Osteoblast (primary cell): ENCODE measurements at places on chromosomes 5 and 9.

DNA sequence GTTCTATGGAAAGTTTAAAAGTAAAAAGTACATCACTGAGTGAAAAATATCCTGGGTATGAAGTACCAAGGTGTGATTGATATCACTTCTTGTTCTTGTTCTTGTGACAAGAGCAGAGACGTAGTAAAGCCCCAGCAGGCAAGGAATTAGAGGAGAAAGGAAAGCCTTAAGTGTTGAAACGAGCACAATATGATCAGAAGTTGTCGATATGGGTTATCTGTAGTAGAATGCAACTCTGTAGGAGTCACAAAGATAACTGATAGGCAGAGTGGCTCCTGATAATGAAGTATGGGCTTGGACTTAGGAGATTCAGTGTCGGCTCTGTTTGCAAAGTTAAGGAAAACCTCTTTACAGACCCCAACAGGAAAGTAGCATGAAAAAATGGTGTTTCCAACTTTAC is 1179.1 kb downstream of the DTWD2 start:
- no peak for DNase-seq

DNA sequence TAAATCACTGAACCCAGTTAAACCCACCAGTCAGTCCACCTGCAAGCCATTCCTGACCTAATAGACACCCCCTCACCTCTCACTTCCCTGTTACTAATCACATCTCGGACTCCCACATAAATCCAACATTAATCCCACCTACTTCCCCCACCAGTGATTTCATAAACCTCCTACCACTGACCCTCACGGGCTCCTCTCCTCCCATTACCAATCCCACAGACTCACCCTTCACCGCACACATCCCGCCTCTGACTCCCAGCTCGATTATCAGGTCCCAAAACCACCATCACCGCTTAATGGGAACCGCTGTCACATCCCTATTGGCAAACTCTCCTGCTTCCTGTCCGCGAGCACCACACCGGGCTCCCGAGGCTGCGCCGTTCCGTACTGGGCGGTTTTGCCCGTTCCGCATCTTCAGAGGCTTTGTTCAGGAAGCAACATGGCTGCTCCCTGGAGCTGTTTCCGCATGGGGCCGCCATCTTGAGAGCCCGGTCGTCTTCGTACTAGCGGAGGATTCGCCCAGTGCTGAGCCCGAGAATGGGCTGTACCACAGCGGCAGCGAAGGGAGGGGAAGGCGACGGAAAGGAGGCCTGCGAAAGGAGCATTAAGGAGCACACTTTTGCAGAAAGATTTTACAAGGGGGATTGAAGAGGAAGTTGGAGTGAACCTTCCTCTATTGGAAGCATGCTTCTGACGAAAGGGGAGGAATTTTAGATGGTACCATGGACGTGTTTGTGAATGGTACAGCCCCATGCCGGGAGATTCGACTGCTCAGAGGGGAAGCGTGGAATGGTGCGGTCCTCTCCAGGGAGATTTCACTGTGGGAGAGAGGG is at the start of gene ZNF300:
Gene ZNF300 (minus strand): TSS at position 502 of the 833 bp plus-strand sequence. CDS start 1,825 bp downstream, outside the sequence.
- peak; percentile 77 for DNase-seq

GRCh38 chr5:143653766-143654282 is 158.1 kb upstream of the HMHB1 start:
- no peak for DNase-seq

GRCh38 chr5:119631660-119632059 is 2.3 kb downstream of the FAM170A start:
- peak; percentile 11 for DNase-seq

DNA sequence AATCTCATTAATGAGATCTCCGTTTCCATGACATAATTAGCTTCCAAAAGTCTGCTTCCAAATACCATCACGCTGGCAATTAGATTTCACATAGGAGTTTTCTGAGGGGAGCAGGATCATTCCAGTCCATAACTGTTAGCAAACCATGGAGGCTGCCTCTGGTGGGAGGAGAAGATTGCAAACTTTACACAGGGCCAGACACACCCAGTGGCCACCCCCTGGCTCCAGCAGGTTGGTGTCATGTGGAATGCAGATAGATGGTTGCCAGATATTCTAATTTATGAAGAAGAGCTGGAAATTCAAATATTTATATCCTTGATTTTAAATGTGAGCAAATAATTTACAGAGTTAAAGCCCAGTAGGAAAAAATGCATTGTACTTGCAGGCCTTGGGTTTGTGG is 164.2 kb downstream of the ICE1 start:
- DNase-seq = no peak

- no peak for DNase-seq
Observed at GRCh38 chr9:36040271-36040925, 3.7 kb downstream of the RECK start.

- no peak for DNase-seq
Observed at GRCh38 chr9:75709698-75710097, 180.8 kb upstream of the PCSK5 start.

- DNase-seq = no peak
Observed at GRCh38 chr9:117722108-117722761, 18.0 kb downstream of the TLR4 start.

- peak; percentile 95 for DNase-seq
Observed at GRCh38 chr9:133991964-133992779, at the start of gene VAV2. Gene VAV2 (minus strand): TSS chr9:133992324. CDS start chr9:133992278, 46 bp downstream.

GRCh38 chr5:61734001-61734400 is 401.9 kb downstream of the ZSWIM6 start:
- no peak for DNase-seq

- no peak for DNase-seq
Observed at GRCh38 chr5:83000428-83000827, 76.8 kb downstream of the TMEM167A start.

- DNase-seq = peak; percentile 53
Observed at GRCh38 chr9:133057553-133057952, 4.2 kb upstream of the CEL start.

- DNase-seq = no peak
Observed at GRCh38 chr9:84781458-84781857, 111.9 kb downstream of the NTRK2 start.

DNA sequence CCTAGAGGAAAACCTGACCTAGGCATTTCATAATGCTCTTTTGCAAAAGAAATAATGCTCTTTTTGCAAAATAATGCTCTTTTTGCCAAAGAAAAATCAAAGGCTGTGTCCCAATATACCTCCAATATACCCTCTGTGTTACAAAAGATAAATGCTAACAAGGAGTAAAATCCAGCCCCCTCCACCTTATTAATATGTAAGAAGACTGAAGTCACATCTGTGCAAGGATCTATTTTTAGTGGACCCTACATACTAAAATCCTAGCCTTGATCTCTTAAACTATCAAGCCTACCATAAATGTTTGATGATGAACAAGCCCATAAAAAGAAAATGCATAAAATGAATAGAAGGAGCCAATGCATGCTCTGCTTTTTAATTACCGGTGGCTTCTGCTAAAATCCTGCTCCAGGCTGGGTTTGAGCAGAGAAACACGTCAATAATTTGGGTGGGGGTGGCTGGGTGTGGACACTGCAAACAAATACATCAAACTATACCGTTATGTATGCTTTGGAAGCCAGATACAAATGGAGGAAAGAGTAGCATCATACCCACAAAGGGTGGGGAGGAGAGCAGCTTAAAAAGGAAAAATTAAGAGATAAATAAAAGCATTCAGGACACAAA is 131.6 kb downstream of the SEMA6A start:
- DNase-seq = no peak

DNA sequence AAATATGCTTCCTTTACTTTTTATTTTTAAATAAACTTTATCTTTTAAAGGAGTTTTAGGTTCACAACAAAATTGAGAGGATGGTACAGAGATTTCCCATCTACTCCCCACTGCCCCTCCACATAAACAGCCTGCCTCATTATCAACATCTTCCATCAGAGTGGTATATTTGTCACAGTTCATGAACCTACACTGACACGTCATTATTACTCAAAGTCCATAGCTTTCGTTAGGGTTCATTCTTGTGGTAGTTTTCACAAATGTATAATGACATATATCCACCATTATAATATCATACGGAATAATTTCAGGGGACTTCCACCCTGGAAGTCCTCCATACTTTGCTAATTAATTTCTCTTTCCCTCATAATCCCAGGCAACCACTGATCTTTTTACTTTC is 204.9 kb downstream of the SMARCA2 start:
- no peak for DNase-seq

GRCh38 chr5:172607213-172607793 is 33.8 kb upstream of the NEURL1B start:
- no peak for DNase-seq

DNA sequence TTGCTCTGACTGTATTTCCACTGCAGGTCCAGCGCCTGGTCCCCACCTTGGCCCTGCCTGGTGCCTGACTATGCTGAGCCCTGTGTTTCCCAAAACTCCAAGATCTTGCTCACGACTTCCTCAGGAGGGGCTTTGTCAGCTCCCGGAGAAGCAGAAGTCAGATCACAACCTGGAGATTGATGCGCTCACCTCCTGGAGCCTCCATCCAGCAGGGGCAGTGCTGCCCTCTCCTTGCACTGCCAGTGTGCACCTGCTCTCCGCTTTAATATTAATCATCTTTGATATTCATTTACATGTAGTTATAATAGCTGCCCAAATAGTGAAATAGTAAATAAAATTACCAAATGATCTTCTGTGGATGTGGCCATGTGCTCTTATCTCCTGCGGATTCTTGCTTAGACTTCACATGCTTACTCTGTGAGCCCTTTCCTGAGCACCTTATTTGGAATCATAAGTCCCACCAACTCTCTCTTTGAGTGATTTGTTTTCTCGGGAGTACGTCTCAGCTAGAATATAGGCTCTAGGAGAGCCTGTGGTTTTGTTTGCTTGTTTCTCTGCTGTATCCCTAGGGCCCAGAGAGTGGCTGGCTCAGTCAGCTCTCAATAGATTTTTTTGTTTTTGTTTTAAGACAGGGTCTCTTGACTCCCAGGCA is 17.4 kb downstream of the MAML1 start:
- DNase-seq = peak; percentile 71

GRCh38 chr5:179821298-179822058 is 773 bp downstream of the SQSTM1 start:
- DNase-seq = peak; percentile 99

- no peak for DNase-seq
Observed at GRCh38 chr9:93522736-93523135, 53.6 kb upstream of the PHF2 start.
